ENCODE measurements at places on chromosomes 4 and X.

DNA sequence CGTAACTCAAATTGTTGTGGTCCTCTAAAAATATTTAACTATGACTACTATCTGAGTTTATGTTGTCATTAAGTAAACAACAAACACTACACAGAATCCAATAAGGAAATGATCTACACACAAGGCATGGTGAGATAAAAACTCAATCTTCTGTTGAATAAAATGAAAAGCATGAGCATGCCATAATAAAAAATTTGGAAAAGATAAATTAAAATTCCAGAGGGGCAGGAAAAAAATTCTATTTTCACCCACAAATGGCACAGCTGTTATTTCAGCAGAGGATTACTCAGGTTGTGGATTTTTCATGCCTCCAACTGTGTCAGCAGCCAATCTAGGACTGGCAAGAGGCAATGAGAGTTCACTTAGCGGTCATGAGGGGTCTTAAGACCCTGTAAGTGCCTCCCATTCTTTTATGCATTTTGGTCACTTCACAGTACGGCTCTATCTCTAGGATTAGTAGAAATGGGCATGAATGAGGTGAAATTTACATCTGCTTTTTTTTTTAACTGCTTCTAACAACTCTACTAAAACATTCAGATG, 639.8 kb upstream of the DIPK2B start:
- DNase-seq = no peak

- DNase-seq = no peak
Observed at GRCh38 chr4:8176547-8177399, 18.2 kb upstream of the ABLIM2 start.

DNA sequence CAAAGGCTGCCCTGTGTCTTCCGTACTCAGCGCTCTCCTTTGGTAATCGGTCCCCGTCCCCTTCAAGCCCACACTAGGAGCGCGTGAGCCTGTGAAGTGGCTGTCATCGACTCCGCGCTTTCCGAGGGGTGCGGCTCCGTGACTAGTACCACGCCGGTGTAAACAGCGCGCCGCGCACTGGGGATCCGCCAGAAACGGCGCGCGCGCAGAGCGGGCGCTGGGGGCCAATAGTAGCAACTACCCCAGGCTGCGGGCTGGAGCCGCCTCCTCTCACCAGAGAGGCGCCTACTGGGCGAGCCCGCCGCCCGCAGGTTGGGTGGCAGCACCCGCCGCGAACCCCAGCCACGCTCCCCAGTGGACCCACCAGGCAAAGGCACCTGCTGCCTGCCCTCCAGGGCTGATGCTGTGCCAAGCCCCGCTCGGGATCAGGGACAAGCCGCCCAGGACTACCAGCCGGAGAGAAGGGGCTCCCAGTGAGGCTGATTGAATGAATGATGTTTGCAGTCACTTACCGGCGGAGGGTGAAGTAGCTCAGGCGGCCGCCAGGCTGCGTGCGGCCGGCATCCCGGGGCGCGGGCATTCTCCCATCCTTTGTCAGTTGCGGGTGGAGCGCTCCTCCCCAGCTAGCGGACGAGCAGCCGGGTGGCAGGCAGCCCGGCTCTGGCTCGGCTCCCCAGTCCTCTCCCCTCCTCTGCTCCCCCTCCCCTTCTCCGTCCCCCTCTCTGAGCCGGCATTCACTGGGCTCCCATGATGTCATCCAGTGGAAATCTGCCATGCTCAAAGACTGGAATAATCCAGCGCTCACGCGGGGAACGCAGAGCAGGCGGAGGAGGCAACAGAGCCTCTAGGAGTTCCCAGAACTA, 370.3 kb upstream of the SMIM31 start:
- DNase-seq = no peak

DNA sequence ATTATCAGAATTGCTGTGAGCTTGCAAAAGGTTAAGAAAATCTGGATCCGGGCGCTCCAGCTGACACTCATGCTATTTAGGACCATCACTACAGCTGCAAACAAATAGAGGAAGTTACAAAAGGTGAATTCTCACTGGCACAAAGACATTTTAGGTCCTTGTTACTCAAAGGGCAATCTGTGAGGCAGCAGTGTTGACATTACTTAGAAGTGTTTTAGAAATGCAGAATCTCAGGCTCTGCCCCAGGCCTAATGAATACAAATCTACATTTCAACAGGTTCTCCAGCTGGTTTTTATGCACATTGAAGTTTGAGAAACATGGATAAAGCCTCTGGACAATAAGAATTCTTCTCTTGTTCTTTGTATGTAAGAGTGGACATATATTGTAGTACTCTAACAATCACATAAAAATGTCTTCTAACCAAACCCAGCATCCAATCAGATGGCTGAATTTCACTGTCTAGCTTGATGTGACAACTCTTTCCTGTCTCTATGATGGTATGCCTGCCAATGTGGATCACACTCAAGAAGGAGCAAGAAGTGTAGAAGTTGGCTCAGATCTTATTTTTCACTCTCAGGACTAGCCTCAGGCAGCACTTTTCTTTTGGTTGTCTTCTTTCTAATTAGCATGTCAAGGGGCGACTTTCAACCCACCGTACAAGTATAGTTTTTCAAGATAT, 18.8 kb downstream of the SLC7A11 start:
- no peak for DNase-seq

Data from NCI-H446 treated with DMSO at 0.1 percent for 48 hours (cell line).